Suppressor macrophage treated with lipopolysaccharide for 1 hour (primary cell): ENCODE measurements at places on chromosomes 1 and 21.

- DNase-seq = no peak
Observed at GRCh38 chr1:229325853-229326487, 16.9 kb downstream of the CCSAP start.

GRCh38 chr1:117825414-117825813, 104.0 kb downstream of the GDAP2 start:
- DNase-seq = no peak

- DNase-seq = no peak
Observed at GRCh38 chr1:15095496-15095875, 58.1 kb upstream of the TMEM51 start.

- no peak for DNase-seq
Observed at GRCh38 chr1:209871006-209871405, 43.2 kb downstream of the UTP25 start.

- DNase-seq = no peak
Observed at GRCh38 chr1:1598720-1599029, 1.3 kb downstream of the FNDC10 start.

DNA sequence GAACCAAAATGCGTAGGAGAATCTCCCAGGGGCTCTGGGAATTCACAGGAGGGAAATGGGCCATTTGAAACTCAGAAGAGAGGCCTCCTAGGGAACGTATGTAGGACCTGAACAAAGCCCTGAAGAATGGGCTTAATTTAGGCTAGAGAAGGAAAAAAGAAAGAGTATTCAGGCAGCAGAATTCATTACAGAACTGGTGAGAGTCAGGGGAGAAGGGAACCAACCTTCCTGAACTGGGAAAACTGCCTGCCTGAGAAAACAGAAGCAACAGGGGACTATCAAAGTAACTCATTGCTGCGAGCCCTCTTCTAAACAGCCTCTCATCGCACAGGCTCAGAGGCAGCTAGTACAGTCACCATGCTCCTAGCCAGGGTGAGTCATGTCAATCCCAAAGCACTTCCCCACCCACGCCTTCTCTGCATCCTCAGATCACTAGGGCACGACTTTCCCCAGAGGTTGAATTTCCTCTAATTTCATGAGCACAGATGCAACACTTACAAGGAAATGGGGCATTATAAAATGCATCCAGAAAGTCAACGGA, 98.1 kb downstream of the ADSS2 start:
- DNase-seq = peak; percentile 100

DNA sequence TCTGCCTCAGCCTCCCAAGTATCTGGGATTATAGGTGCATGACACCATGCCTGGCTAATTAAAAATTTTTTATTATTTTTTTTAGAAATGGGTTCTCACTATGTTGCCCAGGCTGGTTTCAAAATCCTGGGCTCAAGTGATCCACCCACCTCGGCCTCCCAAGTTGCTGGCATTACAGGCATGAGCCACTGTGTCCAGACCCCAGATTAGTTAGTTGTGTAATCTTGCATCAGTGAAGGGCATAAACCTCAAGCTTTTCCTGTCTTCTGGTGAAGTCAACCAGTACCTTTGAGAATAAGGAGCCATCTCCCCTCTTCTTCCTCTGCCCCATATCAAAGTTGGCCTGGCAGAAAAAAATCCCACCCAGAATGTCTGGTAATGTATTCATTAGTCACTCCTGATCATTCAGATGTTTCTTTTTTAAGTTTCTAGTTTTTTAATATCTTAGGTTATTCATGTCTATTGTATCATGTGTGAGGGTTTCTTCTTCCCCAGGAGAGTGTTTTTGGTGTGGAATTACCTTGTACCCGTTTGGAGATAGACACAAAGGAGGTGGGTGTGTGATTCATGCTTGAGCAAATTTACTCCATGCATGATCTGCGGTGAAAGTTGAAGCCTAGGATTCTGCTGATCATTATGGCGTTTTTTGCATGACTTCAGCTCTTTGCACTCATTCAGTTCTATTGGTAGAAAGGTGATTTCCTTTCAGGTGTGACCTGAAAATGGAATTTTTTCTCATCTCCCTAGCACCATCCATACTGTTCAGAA, 144.0 kb downstream of the FMN2 start:
- DNase-seq = no peak

GRCh38 chr1:248805876-248806275, 19.8 kb downstream of the SH3BP5L start:
- DNase-seq = peak; percentile 31

GRCh38 chr1:185104083-185104482, 52.7 kb downstream of the TRMT1L start:
- no peak for DNase-seq
